ENCODE measurements at places on chromosomes 11 and 22.
A peak's percentile ranks its signal among the peaks of the same experiment; 100 is the strongest.

- DNase-seq: no peak
These were observed 41.3 kb upstream of the TTC12 start for GRCh38 chr11:113272927-113273615.

- no peak for DNase-seq
These were observed 10.1 kb upstream of the RPS3 start for GRCh38 chr11:75389276-75389605.

DNA sequence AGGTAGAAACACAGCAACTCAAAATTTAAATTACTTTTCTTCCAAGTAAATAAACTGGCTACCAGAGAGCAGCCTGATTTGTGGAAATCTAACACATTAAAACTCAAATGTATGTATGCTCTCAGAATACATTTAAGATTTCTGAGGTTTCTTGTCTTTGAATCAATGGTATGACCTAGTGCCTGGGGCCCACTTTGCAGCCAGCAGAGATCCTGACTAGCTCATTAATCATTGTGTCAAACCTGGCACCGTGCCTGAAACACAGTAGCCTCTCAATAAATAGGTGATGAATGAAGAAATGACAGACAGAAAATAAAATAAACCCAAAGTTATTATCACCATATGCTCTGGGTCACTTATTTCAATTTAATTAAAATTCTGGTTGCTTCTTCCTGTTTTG lies 176.2 kb upstream of the FAT3 start:
- no peak for DNase-seq

- DNase-seq: no peak
These were observed 6.3 kb upstream of the FXYD2 start for GRCh38 chr11:117830674-117831351.

GRCh38 chr11:44574610-44575287 lies 9.3 kb downstream of the CD82 start:
- no peak for DNase-seq

- no peak for DNase-seq
These were observed 7.5 kb downstream of the HMBS start for GRCh38 chr11:119091966-119092879.

DNA sequence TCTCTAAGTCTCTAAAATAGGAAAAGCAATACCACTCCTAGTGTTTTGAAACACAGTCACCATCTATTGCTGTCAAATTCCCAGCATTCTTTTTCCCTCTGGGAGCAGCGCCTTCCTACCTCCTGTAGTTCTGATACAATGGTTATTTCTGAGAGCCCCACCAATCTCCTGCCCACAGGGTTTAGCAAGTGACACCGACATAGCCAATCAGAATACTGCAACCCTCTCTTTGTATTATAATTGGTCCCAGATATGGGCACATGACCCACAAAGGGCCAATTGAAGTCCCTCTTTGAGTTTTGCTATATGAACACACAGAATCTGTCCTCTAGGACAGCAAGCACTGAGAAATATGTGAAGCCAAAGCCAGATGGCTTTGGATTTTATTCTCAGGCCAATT lies 16.9 kb upstream of the ARHGAP42 start:
- no peak for DNase-seq

DNA sequence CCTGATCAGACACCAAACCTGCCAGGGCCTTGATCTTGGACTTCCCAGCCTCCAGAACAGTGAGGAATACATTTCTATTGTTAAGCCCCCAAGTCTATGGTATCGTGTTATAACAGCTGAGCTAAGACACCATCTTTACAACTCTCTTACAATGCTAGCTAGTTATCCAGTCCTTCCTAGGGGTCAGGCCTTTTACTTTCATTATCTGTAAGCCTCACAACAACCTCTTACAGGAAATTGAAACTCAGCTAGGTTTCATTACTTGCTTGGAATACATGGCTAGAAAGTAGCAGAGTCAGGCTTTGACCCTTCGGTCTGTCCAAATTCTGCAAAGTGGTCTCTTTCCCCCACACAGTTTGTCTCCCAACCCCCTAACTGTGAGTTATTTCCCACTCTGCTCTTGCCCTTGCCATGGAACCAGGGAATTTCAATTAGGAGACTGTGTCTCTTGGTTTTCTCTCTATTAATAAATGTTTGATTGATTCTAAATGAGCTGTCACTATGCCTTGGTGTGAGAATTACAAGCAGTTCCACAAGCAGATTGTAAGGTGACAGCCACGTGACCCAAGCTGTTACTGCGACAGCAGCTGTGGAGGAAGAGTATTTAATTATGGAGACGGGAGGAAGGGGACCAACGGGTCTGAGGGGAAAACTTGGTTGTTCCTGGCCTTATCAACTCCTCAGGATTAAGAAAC lies 38.4 kb upstream of the CLMP start:
- DNase-seq: no peak

GRCh38 chr11:802018-802617 lies 2.9 kb downstream of the PIDD1 start:
- no peak for DNase-seq

- no peak for DNase-seq
These were observed 56.4 kb downstream of the UBASH3B start for GRCh38 chr11:122711831-122712381.

DNA sequence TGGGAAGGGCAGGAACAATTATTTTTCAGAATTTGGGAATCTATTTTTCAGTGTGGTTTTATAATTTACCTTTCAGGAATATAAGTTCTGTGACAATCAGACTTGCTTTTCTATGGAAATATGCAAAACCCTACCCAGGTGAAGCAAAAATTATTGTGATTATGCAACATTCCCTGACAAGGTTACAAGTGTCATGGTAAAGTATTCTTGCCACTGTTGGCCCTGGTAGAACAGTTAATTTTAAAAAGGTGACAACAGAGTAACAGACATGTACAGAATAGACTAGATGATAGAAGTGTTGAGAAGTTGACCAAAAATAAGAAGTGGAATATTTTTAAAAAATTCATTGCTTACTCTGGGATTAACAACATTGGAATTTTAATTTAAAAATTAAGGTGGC lies 29.2 kb downstream of the TRAF6 start:
- no peak for DNase-seq

- DNase-seq: no peak
These were observed 98.7 kb upstream of the SORL1-AS1 start for GRCh38 chr11:121551463-121551862.

GRCh38 chr11:8080069-8080670 lies 841 bp upstream of the TUB start:
- no peak for DNase-seq

GRCh38 chr11:46119352-46120216 lies 1.7 kb downstream of the PHF21A start:
- peak; percentile 82 for DNase-seq

Measured in CD4-positive, alpha-beta T cell treated with Interferon gamma for 1 hour (primary cell).